ENCODE measurements at places on chromosomes 6 and 20.

GRCh38 chr6:78867370-78868040 lies at the start of gene IRAK1BP1:
IRAK1BP1 (plus strand) TSS chr6:78867551; CDS start chr6:78867577, 26 bp downstream.
- peak; percentile 58 for DNase-seq

DNA sequence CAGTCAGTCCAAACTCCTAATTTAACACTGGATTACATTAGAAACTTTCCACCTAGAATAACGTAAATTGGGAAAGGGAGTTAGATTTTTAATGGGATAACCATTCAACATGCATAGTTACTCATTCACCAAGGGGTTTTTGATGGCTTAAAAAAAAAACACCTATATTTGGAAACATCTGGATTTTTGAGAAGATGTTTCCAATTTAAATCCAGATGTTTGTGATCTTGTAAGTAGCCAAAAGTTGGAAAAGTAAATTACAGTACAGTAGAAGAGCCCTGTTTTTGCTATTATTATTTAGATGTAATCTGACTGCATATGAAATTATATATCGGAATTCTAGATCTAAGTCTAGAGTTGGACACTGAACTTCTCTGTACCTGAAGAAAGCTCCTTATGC lies 478.2 kb downstream of the CD83 start:
- DNase-seq = no peak

- no peak for DNase-seq
These were observed 57.6 kb upstream of the FOXP4 start for GRCh38 chr6:41488433-41489119.

- DNase-seq = peak; percentile 46
These were observed 88.4 kb downstream of the CDC5L start for GRCh38 chr6:44475779-44476434.

- no peak for DNase-seq
These were observed 545.1 kb upstream of the GJE1 start for GRCh38 chr6:141587482-141588266.
